ENCODE measurements at places on chromosomes 12 and 14.

GRCh38 chr14:42163136-42163535 is 556.5 kb downstream of the LRFN5 start:
- no peak for DNase-seq

DNA sequence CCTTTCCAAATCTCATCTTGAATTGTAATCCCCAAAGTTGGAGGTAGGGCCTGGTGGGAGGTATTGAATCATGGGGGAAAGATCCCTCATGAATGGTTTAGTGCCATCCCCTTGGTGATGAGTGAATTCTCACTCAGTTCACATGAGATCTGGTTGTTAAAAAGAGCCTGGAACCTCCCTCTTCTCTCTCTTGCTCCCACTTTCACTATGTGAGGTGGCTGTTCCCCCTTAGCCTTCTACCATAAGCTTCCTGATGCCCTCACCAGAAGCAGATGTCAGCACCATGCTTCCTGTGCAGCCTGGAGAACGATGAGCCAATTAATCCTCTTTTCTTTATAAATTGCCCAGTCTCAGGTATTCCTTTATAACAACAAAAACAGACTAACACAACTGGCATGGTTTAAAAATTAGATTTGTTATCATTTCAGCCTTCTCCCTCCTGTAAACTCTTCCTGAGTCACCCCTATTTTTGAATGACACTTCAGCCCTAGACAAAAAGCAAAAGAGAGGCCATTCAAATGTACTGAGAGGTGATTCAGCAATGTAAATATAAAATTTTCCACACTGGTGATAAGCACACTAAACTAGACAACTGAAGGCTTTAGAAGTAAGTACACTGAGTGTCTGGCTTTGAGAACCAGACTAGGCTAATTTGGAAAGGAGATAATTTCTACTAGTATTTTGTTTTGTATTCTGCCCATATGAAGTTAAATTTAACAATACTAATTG is 212.1 kb upstream of the ABCD2 start:
- no peak for DNase-seq

- no peak for DNase-seq
Observed at GRCh38 chr12:67807814-67808213, 159.3 kb downstream of the DYRK2 start.

- DNase-seq: no peak
Observed at GRCh38 chr12:123164710-123165261, 13.9 kb upstream of the PITPNM2 start.

DNA sequence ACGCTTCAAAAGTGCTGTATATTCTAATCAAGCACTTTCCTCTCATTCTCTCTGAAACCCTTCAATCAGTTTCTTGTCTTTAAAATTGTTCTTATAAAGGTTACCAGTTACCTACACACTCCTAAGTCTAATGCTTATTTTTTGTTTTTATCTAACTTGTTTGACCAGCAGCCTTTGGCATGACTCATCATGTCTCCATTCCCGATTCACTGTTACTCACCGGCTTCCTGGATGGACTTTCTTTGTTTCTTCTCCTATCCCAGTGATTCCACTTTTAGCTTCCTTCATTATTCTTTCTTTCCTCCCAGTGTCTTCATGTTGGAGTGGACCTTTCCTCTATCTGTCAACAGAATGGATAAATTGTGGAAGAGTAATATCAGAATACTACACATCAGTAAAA is 368.6 kb upstream of the CCDC196 start:
- DNase-seq: no peak

DNA sequence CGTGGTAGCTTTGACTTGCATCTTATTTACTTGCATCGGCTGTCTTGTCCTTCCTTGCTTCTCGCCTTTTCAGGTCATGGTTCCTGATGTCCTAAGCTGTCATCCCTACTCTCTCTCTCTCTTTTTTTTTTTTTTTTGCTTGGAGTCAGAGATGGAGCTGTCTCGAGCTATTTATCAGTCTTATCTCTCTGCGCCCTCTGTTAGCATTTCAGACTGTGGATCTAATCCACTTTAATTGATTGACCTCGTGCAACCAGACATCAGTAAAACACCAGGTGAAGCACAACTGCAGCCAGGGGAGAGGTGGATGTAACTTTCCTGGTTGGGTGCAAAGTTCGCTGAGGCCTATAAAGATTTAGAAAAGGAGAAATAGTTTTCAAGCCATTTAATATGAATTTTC is 554.8 kb downstream of the DIO2 start:
- no peak for DNase-seq

DNA sequence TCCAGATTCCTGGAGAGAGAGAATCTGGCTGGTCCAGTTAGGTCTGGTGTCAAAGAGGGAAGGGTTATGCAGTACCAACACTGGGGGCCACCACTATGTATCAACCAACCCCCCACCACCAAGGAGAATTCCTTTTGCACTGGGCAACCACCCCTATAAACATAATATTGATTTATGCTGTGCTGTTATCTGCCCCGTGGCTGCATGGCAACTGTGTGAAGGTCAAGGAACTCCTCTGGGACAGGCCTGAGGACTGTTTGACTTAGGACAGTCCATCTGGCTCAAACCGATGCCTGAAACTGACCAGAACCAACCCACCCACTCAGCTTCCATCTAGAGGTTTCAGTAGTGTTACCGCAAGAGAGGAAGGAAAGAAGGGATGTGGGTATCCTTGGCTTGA is 20.5 kb downstream of the PLEKHH1 start:
- DNase-seq: no peak

DNA sequence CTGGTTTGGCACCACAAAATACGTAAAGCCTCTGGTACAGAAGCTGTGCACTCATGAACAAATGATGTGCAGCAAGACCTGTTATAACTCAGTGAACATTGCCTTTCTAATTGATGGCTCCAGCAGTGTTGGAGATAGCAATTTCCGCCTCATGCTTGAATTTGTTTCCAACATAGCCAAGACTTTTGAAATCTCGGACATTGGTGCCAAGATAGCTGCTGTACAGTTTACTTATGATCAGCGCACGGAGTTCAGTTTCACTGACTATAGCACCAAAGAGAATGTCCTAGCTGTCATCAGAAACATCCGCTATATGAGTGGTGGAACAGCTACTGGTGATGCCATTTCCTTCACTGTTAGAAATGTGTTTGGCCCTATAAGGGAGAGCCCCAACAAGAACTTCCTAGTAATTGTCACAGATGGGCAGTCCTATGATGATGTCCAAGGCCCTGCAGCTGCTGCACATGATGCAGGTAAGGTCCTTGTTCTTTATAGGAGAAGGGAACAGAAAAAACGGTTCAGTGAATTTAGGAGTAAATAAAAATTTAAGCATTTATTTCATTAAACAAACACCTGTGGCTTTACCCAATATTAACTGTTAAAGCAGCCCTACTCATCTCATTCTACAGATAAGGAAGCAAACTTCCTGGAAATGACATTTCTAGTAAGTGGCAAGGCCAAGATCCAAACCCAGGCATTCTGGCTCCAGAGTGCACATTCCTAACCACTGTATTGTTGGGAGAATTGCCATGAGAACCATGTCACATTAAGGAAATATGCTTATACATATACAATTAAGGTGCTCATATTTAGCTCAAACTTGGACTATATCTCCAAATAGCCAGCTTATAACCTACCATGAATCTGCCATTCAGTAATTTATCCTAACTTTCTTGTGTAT is 11.7 kb downstream of the COCH start:
- no peak for DNase-seq
